Sciatic nerve (tissue), 2 donors: ENCODE measurements at places on chromosomes 2 and 18.

DNA sequence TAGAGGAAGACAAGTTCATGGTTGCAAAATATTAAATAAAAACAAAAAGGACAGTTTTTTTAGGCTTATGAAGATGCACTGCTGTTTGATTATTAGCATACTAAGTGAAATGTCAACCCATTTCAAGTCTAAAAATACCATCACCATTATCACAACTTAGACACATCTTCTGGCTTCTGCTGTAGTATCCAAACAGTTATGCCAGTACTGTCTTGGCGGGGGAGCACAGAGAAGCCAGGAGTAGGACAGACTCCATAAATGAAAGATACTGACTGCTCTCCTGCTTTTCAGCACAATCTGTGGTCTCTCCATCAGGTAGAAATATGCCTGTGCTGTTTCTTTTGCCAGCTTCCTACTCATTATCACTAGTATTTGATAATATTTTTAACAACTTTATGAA lies 179.2 kb upstream of the DSEL start:
- DNase-seq = no peak

DNA sequence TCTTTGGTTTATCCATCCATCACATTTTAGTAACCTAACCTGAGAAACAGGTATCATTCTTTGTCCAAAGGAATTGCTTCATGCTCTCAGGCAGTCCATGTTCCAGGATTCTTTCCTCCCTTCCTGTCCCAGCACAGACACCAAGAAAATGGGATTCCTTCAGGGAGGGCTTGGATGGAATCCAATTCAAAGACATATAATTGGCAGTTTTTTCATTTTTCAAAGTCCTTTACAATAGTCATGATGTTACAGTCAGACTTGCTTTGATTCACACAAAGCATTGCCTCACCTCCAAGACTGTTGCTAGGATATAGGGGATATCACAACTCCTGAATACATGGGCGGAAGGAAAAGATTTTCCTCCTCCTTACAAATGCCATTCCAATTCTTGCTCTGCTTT lies 241.4 kb upstream of the ACVR2A start:
- no peak for DNase-seq

GRCh38 chr2:71798266-71799012 lies 345.1 kb downstream of the DYSF start:
- DNase-seq = no peak

GRCh38 chr2:10471046-10471571 lies 23.0 kb upstream of the ODC1 start:
- no peak for DNase-seq

DNA sequence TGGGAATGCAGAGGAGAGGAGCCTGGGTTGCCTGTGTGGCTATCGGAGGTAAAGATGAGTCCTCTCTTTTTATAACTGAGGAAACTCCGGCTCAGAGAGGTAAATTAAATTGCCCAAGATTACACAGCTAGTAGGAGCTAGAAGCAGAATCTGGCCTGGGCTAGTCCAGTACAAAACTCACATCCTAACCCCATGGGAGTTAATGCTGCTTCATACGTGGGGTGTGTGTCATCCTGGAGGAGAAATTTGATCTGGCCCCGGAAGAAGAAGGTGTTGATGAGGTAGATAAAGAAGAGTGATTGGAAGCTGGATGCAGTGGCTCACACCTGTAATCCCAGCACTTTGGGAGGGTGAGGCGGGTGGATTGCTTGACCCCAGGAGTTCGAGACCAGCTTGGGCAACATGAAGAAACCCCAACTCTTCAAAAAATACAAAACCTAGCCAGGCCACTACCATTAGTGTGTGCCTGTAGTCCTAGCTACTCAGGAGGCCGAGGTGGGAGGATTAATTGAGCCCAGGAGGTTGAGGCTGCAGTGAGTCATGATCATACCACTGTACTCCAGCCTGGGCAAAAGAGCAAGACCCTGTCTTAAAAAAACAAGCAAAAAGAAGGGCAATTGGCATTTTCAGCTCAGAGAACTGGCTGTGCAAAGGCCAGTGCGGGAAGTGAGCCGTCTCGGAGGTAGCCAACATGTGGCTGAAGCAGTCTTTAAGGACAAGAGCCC lies 33.7 kb downstream of the CTIF start:
- no peak for DNase-seq

DNA sequence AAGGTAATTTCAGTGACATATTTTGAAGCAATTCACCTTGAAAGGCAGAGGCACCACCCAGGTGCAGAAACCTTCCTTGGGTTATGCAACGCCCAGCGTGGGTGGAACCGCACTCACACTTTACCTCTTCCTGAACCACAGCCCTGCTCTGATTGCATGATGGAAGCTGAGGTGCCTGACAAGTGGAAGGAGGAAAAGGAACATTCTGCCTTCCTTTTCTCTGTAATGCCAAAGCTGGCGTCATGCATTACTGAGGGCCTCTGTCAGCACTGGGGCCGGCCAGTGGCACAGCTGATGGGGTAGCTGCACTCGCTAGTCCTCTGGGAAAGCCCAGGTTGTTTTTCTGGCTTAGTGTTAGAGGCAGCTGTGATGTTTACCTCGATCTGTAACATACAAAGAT lies 266.5 kb downstream of the NEDD4L start:
- no peak for DNase-seq

DNA sequence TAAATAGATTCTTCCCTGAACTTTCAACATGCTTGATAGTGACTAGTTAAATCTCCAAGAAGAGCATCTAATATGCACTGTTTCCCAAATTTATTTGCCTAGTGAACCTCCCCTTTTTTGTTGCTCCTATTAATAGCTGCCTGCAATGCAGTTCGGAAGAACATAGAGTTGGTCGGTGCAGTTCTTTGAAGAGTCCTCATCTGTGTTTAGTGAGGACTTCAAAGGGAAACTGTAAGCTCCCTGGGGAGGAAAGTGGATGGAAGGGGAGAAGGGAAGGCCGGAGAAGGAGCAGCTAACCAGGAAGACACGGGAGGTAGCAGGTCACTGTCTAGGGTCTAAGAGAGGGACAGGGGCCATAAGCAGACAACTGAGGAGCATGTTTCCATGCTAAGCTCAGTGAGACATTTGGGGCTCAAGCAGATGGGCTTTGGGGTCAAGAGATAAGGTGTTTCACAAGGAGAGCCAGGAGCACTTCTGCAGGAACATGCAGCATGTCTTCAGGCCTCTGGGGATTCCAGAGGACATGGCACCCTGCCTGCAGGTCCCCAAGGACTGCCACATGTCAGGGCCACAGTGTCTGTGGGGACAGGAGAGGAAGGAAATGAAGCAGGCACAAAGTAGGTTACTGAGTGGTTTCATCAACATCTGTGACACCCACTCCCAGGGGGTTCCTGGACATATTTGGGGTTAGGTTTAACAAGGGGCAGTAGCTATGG lies 48.7 kb upstream of the ANXA4 start:
- DNase-seq = no peak

DNA sequence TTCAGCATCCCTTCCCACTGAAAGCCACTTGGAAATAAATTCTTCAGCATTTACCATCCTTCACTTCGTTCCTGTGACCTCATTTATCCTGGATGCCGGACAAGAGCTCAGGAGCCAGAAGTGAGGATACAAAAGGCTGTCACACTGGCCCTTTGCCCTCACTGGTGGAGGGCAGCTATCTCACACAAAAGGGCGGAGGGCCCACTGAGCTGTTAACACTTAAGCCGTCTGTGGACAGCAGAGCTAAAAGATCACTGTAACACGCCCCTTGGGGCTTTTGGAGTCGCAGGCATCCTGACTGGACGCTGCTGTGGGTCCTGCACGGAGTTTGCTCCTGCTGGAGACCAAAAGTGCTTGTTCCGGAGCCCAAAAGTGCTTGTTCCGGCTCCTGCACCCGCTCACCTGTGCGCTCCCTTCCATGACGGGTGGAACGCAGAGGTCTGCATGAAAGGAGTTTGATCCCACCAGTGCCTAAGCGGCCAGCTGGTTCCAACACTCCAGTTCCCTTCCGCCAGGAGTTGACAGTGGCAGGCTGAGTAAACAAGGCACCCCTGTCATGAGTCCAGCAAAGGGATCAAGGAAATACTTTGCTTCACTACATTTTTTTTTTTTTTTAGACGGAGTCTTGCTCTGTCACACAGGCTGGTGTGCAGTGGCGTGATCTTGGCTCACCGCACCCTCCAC lies 572.0 kb upstream of the LINC00305 start:
- no peak for DNase-seq

DNA sequence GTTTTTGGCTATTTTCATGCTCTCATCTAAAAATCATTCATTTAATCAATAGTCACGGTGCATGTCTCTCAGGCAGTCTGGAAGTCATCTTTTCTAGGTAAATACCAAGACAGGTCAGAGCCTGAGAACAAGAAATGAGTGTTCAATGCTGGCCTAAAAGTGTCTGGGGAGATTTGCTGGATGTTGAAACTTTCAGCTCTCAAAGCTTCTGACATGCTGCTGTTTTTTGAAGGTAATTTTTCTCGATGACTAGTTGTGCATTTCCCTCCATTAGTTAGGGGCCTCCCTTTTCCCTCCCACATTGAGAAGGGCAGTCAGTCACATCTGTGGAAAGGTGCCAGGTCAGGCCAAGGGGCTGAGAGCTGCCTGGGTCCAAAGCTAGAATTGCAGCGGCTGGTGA lies 115.6 kb downstream of the LPIN1 start:
- no peak for DNase-seq

- no peak for DNase-seq
These were observed 12.4 kb upstream of the GNLY start for GRCh38 chr2:85681776-85682175.

DNA sequence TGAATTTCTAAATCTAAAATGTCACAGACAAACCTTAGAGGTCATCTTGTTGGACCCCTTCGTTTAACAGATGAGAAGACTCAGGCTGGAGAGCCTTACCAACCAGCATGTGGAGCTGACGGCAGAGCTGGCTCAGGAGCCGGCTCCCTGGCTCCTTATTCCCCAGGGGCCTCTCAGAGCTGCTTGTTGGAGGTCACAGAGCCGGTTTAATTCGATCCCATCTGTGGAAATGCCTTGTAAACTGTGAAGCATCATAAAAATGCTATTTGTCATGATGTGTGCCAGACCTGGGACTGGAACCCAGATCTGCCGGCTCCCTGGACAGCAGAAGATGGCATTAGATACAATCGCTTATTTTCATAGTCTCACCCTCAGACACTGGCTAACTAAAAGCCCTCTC lies 8.2 kb upstream of the CIB4 start:
- peak; percentile 19 for DNase-seq

DNA sequence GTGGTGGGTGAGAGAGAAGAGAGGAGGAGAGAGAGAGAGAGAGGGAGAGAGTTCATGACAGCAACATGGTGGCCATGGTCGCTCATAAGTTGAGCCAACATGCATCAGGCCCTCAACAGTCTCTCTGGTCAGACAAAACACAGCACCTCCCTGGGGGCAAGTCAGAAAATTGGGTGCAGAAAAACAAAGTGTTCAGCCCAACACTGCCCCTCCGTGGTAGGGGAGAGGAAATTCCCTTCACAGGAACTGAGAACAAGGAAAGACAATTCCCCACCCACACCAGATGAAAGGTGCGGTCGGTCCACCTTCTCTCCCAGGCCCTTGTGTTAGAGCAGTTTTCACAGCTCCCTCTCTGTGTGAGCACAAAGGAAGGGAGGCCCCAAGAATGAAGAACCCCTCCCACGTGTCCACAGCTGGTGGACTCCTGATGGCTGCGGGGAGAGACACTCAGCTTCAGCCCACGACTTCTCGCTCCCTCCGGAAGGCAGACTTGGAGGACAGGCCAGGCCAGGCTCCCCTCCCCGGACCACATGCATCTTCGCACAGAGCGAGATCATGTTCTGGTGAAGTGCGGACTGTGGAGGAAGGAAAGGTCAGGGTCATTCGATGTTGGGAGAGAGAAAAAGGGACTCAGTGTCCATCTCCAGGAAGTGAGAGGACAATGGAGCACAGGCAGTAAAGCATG lies 181.7 kb downstream of the ANAPC1 start:
- no peak for DNase-seq

DNA sequence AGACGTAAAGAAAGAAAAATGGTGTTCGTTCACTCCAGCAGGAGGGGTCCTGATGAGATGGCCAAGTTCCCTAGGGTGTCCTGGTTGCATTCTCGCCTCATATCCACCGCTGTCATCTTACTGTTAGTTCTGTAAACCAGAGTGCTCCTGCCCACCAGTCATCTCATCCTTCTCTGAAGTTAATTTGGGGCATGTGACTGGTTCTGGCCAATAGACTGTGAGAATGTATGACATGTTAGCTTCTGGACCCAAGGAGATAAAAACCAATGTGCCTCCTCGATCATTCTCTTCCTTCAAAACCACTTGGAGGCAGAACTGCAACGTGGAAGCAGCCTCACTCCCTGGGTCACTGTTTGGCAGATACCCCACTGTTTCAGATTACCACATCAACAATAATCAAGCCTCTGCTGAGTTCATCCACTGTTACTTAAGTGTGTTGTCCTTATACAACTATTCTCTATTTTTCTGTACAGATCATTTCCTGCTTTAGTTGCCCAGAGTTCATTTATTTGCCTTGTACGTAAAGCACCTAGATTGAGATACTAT lies 759.1 kb downstream of the TSN start:
- DNase-seq = no peak

DNA sequence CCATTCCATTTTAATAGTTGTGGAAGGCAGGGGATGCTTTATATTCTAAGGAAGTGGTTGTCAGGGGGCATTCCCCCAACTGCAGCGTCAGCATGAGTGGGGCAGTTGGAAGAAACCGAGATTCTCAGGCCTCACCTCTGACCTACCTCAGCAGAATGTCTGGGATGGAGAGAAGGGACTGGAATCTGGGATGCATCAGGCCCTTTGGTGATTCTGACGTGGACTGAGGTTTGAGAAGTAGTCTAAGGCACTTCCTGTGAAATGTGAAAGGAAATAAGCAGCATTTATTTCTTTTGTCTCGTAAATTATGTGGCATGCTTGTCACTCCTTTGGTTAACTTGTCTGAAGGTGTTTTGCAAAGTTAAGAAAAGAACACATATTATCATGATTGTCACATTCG lies 540.7 kb upstream of the NETO1 start:
- DNase-seq = no peak

DNA sequence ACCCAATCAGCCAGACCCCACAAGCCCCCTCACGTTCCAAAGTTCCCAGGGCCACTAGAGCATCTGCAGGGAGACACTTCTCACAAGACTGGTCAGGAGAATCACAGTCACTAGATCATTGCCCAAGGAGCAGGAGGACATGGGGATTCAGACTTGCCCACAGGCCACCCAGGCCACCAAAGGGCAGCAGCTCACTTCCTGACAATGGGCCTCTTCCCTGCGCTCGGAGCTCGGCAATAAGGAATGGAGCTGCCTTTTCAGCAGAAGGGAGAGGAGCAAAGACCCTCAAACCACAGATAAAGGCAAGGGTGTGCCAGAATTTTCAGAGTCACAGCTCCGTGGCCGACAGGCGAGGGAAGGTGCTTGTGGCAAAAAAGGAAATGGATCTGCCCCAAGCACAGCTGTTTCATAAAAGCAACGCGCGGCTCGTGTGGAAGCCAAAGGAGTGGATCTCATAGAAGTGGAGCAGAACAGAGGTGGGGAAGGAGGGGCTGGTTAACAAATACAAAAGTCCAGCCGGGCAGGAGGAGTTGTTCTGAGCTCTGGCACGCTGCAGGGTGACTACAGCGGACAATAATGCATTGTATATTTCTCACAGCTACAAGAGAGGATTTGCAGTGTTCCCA lies 72.1 kb downstream of the EDAR start:
- no peak for DNase-seq

- no peak for DNase-seq
These were observed 118.5 kb downstream of the ASXL3 start for GRCh38 chr18:33696332-33697162.
